ENCODE measurements at places on chromosomes 2 and 18.
A peak's percentile ranks its signal among the peaks of the same experiment; 100 is the strongest.

DNA sequence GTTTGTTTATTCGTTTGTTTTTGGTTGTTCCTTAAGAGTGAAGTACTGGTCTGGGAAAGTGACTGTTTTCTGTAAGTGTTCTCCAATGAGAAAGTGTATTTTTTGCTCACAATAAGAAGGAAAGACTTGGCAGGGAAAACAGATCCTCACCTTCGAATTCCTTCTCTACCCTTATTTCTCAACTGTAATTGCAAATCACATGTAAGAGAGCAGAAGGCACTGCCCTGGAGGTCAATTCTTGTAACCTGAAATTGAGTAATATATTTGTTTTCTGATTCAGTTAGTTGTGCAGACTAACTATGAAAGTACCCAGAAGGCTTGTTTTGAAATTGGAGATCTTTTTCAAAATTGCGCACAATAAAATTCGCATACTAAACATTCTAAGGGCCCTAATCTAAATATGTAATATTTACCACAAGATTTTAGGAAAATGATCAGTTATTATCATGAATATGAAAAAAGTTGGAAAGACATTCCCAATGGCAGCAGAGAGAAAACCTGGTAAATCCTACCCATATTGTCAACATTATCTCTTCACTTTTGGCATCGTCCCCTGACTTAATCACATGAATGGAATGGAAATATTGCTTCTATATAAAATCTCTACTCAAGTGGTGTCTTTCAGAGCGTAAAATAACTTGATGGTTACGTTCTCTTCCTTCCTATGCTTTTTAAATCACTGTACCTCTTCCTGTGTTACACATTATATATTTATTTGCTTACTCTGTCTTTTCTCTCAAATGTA is 24.1 kb downstream of the TFPI start:
- DNase-seq: no peak

DNA sequence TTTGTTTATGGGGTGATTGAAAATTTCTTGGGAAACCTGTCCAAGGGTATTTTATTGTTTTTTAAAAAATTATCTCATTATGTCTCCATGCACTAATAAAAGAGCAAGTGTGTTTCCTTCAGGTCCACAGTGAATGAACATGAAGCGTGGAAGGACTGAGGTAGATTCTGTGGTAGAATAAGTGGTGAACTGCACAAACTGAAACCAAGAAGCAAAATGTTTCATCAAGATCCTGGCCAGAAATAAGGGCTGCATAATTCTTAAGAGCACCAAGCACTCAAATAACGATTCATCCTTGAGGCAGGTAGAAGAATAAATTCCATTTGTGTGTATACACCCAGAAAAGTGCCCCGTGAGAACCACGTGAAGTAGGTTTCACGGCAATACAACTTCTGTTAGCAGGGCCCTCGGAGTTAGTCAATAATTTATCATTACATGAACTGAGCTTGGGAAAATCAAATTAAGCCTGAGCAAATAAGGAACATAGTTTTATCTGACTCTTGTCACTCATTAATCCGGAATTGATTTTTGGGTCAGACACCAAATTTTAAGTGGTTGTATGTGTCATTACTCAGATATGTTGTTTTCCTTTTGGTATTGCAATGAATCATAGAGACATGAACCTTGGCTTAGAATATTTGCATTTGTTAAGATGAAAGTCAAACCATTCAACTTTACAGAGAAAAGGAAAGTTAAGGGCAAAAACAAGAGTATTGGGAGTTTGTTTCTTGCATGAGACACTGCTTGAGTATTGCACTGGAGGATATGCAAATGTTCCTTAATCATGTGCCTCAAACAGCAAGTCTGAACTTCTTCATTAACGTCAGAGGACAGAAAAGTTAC is 472.6 kb upstream of the NETO1 start:
- DNase-seq: peak; percentile 65

DNA sequence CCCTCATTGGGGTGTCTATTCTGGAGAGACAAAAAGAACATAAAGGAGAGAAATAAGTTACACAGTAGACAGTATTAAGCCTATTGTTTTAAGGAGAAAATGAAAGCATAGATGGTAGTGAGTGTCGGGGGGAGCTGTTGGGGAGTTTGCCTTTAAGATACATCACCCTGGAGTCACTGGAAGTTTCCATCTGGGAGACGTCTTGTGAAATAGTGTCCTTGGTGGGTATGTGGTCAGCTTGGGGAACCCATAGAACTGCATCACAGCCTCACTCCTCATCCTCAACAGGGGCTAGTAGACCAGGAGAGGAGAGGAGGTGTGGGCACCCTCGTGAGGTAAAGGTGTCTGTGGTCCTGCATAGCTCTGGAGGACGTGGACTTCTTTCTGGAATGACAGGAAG is 60.6 kb downstream of the RNF144A start:
- DNase-seq: no peak

GRCh38 chr2:21856708-21857107 is 732.9 kb downstream of the TDRD15 start:
- DNase-seq: no peak

- no peak for DNase-seq
These were observed 7.2 kb downstream of the FHOD3 start for GRCh38 chr18:36304723-36305122.

- no peak for DNase-seq
These were observed 22.6 kb upstream of the SUCLG1 start for GRCh38 chr2:84481702-84482101.

DNA sequence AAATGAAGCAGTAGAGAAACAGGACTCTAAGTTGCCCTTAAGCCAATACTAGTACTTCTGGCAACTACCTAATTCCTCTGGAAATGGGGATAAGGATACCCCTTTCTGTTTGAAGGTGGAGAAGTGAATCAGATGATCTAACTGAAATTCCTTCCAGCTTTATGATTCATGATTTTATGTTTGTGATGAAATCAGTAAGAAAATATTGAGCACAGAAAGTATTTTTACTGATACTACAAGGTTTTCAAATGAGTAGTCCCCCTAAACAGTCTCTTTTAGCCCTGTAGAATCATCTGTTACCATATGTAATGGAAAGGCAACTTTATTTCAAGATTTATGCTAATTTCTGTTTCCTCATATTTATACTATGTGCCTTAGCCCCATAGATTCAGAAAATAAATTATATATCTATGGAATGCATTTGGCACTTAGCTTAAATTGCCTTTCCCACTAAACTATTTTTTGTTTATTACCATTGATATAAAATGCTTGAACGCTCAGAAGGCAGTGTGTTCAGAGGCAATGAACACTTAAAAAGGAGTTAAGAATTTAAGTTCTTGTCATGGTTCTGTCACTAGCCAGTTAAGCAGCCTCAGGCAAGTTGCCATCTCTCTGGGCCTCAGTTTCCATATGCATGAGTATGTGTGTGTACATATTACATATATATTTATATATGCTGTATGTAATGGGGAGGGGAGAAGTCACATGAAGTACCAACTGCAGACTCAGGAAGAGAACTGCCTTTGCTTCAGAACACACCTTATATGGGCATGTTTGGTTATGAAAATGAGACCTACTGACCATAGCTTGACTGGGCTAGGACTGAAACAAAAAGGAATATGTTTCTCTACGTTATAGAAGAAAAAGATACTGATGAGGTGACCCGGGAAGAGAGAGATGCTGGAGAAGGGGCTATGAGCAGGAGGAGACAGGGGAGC is 97.7 kb downstream of the CDC42EP3 start:
- no peak for DNase-seq

- no peak for DNase-seq
These were observed 39.3 kb downstream of the MTCL1 start for GRCh38 chr18:8744656-8745055.

- DNase-seq: no peak
These were observed 486.7 kb downstream of the EIPR1 start for GRCh38 chr2:2890901-2891300.

- DNase-seq: no peak
These were observed 414.4 kb upstream of the ETAA1 start for GRCh38 chr2:66982766-66983165.

GRCh38 chr2:10079870-10080535 is at the start of gene CYS1:
TSS of gene CYS1 (minus strand) at chr2:10080411. CDS start at chr2:10080223, 188 bp downstream.
- DNase-seq: peak; percentile 76

DNA sequence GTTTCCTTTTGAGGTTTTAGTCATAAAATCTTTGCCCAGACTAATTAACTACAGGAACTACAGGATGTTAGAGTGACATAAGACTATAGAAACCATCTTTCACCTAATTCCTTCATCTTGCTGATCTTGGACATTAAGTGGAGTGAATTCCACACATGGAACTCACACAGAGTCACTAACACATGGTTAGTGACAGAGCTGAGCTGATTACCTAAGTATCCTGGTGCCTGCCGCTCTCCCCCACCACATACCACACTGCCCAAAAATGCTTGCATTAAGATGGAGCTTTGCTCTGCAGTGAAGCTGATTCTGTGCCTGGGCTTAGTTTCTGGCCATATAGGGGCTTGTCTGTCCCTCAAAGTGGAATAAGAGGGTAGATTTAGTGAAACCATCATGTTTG is 332.9 kb upstream of the NT5C1B start:
- no peak for DNase-seq

- DNase-seq: no peak
These were observed 172.0 kb upstream of the SERPINE2 start for GRCh38 chr2:224211181-224211480.

DNA sequence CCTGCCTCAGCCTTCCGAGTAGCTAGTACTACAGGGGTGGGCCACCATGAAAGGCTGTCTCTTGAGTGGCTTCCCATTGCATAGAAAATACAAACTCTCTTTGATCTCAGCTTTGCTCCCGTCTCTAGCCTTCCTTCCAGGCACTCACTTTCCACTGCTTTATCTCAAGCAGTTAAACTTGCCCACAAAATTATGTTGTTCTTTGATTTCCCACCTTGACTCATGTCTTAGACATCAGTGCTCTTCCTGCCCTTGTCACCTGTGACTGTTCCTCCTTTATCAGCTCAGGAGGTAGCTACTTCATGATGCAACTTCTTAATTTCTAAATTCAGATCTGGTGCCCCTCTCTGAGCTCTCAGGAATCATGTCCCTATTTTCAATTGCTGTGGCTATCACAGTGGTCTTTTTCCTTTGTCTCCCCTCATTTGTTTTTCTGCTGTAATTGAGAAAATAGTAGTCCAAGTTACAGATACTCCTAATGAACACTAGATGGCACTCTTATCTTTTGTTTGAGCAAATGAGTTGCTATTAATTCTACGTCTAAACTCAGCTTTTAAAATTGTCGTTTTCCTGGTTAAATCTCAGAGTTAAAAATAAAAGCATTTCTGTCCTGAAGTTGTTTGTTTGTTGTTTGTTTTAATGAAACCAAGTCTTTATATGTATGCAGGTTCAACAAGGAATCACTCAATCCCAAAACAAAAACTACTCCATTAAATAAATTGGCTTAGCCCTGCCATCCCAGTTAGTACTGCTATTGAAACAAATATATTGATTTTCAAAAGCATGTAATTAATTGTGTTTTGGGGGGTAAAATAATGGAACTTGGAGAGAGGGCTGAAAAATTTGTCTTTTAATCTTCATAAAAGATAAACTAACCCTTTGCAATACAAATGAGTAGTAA is 46.9 kb upstream of the GREB1L start:
- no peak for DNase-seq
